Stomach (tissue), 19 donors: ENCODE measurements at places on chromosomes 5 and 9. TPM values are rescaled to one million over a fixed set of nuclear protein-coding genes. Genes with fewer than 3 reads are reported as not detected.

GRCh38 chr5:5473226-5473625, 50.7 kb downstream of the ICE1 start:
- DNase-seq = no peak

DNA sequence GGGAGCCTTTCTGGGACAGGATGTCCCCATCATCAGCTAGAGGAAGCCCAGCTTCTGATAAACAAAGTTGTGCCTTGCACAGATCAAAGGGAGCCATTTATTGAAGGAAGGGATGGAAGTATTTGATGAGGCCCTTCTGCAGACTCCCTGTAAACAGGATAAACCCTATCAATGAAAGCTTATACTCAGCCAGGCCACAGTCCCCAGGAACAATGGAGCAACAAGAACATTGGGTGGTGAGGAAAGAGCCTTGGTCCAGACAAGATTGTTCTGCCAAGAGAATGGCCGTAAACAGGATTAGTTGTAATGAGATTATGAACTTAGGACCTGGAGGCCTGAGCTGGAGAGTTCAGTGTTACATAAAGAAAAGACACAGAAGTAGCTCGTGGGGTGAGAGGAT, 40.5 kb upstream of the LIFR start:
- DNase-seq = no peak

Gene IRX2
- 143 TPM for total RNA-seq

Gene LCN15
- not detected for total RNA-seq

Gene PRRT1B
- 1.8 TPM for total RNA-seq

Gene GPRIN1
- total RNA-seq = 0.72 TPM

DNA sequence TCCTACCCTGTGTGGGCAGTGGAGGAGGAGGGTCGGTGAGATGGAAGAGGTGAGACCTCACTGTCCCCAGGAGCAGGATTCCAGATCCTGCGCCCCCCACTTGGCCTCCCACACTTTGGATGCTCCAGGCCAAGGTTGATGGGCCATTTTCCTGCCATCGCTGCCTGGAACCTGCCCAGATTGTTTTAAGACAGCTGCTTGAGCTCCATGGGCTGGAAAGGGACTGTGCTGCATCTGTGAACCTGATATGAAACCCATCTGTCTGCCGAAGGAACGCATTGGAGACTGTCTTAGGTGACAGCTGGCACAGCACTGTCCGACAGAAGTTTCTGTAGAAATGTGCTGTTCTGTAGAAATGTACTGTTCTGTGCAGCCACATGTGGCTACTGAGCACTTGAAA, 72.7 kb upstream of the SLC25A48 start:
- DNase-seq = no peak

- DNase-seq = no peak
Measured at GRCh38 chr9:107155244-107155817, 127.7 kb upstream of the RAD23B start.

DNA sequence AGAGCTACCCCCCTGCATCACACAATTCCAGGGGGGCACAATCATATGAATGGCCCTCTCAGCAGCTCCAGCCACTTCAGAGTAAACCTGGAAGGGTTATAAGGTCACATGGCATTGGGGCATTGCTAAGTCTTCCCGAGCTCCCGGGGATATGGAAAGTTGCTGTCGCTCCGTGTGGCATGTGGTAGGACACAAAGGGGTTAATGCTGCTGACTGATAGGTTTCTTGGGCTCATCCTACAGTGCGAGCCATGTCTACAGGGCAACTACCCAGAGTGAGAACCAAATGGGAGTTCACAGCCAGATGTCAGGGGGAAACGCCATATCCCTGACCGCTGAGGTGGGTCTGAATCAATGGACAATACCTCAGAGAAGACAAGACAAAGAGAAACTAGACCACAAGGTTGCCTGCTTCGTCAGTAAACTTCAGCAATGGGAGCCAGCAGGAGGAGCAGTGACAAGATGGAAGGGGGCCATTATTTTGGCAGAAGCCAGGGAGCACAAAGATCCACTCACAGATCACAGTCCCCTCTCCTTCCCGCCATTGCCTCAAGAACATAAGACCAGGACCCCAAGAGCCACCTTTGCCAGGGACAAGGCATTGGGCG, 52.4 kb upstream of the SHISAL2B start:
- no peak for DNase-seq

DNA sequence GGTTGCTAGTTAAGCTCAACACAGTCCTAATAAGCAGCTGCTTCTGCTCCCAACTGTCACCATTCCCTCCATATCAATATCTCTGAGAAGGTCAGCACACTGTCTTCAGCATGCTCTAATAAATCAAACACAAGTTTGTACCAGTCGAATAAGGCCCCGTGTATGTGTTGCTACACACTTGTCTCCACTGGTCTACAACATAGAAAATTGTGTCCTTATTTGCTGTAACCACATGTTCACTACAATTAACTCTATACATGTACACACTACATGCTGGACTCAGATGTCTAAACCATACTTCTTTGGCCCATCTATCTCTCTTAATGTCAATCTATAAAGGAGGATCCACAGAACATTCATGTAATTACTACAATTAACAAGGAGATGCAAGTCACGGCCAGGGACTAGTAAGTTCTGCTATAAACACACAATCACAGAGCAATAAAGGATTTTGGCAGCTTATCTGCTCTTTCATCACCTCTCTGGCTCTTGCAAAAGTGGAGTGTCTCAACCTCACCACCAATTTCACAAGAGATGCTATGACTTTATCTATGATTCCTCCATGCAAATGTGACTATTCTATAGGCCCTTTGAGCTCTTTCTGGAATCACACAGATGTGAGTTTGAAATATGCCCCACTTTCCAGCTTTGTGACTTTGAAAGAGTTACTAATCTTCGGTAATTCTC, 143.9 kb downstream of the SEMA5A start:
- no peak for DNase-seq

Gene EFNA5
- 26.1 TPM for total RNA-seq

- DNase-seq = no peak
Measured at GRCh38 chr9:15144622-15145061, 162.4 kb downstream of the TTC39B start.

Gene CENPH
- 15.6 TPM for total RNA-seq

- no peak for DNase-seq
Measured at GRCh38 chr9:94929369-94929756, 202.9 kb downstream of the AOPEP start.

GRCh38 chr5:81829242-81829641, 78.3 kb upstream of the SSBP2 start:
- no peak for DNase-seq

Gene NR6A1
- not detected for total RNA-seq

Gene SLC6A7
- total RNA-seq = 29.3 TPM

- DNase-seq = no peak
Measured at GRCh38 chr5:135493406-135494180, 41.4 kb upstream of the TIFAB start.

DNA sequence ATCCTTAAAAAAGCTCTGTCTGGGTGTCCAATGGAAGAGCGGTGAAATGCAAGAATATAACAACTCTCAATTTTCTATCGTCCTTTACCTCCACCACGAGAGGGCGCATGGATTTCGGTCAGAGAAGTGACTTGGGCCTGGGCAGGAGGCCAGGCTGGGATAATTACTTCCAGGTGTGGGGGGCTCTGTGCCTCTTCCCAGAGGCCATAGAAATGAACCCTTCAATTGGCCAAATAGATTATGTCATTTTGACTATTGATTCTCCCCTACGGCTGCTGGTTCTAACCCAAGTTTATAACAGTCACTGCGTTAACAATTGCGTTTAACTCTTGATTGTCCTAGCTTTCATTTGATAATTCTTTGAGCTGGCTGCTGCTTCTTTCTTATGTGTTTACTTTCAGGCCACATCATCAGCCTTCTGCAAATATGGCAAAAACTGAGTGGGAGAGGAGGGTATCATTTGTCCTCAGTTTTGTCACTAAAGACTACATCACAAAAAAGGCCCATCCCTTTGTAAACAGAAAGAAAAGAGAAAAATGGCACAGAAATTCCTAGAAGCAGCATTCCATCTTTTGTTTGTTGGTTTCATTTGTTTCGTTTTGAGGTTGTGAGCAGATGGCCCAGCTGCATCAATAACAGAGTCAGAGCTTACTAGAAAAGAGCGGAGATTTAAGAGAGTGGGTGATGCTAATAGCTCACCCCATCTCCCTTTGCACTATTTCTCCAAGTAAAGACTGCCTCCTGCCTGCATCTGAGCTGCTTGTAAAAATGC, 45.4 kb upstream of the ZFR start:
- peak; percentile 76 for DNase-seq

GRCh38 chr5:35016174-35017051, 31.3 kb downstream of the AGXT2 start:
- DNase-seq = no peak

- DNase-seq = no peak
Measured at GRCh38 chr5:62708481-62709325, 130.1 kb downstream of the LRRC70 start.

Gene LECT2
- not detected for total RNA-seq

DNA sequence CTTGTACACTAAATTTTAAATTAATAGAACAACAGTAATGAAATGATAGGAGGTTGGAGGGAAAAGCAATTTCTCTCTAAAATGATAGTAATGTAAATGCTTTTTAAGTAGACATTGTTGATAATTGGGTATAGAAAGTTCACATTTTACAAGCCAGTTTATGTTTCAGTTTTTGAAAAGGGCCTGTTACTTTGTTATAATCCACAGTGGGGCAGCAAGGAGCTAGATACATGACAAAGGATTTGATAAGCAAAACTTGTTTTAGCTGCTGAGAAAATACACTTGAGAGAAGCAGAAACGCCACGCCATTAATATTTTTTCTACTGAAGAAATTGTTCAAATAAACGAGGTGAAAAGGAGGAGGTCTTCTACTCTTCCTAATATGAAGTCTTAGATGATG, 30.2 kb downstream of the SREK1 start:
- no peak for DNase-seq

- no peak for DNase-seq
Measured at GRCh38 chr9:129547063-129547462, 73.8 kb downstream of the C9orf50 start.

DNA sequence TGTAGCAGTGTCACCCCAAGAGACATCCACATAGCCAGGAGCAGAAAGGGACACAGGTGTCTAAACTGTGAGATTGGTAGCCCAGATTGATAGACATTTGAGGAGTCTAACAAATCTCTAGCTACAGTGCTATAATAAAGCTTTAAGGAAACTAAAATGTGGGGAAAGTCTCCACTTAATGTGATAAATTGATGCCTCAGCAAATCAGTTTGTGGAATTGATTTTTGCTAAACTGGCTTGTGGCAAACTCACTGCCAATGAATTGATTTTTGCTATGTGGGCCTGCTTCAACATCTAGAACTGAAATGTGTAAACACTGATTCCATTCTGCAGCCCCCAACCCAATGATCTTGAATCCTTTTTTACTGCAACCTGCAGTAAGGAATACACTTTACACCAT, 16.8 kb upstream of the MAP3K1 start:
- DNase-seq = no peak

DNA sequence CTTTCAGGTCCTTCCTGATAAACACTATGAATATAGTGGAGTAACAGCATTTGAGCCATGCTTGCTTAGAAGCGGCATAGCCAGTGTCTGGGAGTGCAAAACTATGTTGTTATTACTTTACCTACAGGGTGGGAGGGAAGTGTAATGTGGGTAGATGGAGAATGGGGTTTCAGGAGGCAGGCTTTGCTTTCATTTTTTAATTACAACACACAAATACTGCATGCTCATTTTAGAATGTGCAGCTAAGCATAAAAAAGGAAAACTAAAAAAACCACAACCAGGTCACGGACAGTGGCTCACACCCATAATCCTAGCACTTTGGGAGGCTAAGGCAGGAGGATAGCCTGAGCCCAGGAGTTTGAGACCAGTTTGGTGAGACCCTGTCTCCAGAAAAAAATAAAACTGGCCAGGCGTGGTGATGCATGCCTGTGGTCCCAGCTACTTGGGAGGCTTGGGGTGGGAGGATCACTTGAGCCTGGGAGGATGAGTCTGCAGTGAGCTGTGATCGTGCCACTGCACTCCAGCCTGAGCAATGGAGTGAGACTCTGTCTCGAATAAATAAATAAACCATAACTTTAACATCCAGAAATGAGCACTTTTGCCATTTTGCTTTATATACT, 20.2 kb downstream of the HAVCR1 start:
- DNase-seq = no peak

Gene OLFM1
- total RNA-seq = not detected

- DNase-seq = no peak
Measured at GRCh38 chr5:39658866-39659265, 234.1 kb upstream of the DAB2 start.

DNA sequence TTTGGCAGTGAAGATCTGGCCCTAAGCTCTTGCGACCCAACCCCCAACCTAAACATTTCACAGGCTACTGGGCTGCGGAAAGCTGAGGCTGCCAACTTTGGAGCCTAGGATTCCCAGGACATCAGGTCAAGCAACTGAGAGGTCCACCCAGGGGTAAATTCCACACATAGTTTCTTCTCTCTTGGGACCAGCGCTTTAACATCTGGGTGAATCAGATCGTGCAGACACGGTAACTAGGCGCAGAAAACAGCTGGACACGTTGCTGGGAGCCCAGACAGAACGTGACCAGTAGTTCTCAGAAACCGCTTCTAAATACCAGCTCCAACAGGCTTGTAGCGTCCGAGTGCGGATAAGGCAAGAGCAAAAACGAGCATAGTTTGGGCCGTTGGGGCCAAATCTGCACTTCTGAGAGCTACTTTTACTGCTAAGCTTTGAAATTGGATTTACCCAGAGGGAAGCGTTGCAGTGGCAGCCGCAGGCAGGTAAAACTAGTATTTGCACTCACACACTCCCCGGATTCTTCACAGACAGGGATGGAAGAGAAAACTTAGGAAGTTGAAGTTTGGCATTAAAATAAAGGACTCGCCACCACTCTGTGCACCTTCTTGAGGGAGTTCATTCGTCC, 11.8 kb downstream of the ITGA1 start:
- peak; percentile 86 for DNase-seq

Gene ITGA1
- total RNA-seq = 82.6 TPM

- DNase-seq = no peak
Measured at GRCh38 chr5:1376981-1377380, 32.1 kb upstream of the CLPTM1L start.

Gene PCDHGA6
- 0.58 TPM for total RNA-seq

DNA sequence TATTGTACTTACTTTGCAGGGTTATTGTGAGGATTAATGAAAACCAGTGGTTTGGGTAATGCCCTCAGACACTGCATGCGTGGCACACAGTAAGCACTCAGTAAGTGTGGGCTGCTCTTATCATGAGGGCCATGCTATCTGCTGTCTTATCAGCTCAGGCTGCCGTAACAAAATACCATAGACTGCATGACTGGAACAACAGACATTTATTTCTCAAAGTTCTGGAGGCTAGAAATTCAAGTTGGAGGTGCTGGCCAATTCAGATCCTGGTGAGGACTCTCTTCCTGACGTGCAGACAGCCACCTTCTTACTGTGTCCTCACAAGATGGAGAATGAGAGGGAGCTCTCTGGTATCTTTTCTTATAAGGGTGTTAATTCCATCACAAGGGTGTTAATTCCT, 23.9 kb upstream of the SH3PXD2B start:
- DNase-seq = no peak

- no peak for DNase-seq
Measured at GRCh38 chr9:81664638-81665222, 24.6 kb downstream of the TLE1 start.

Gene MZB1
- total RNA-seq = not detected

Gene SPINK6
- total RNA-seq = not detected
